Hematopoietic multipotent progenitor cell treated with erythropoietin and hydrocortisone succinate and interleukin-3 and kit ligand, for 8 days (in vitro differentiated cells): ENCODE measurements at places on chromosomes 4 and X.
A peak's percentile ranks its signal among the peaks of the same experiment; 100 is the strongest.

DNA sequence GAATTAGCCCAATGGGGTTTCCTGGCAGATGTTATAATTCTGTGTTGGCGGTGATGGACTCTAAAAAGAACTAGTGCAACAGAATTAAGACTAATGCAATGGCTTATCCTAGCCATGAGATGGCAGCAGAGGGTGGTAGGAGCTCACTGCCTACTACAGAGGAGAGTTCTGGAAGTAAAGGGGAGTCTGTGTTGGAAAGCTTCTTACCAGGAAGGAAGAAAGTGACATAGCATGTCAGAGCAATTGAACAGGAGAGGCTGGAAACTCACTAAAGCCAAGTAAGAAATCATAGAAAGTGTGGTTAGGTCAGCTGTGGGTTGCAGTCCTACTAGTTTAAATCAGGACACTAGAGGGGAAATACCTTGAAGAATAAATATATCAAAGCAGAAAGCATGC, 6.3 kb upstream of the TRPC5OS start:
- DNase-seq, result peak; percentile 20

DNA sequence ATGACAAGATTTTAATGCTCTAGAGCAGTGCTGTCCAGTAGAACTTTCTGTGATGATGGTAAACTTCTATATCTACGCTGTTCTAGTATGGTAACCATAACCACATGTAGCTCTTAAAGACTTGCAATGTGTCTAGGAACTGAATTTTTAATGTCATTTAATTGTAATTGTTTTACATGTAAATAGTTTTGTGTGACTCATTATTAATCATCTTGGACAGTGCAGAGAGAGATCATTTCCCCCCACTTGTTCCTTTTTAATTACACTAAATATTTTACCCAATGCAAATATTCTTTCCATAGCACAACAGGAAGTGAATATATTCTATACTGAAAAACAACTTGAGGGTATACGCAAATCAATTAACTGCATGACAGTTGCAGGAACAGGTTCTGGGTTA, 5.8 kb downstream of the ATG4A start:
- DNase-seq, result no peak

GRCh38 chrX:24167719-24168472, 18.4 kb downstream of the ZFX start:
- DNase-seq, result peak; percentile 19

DNA sequence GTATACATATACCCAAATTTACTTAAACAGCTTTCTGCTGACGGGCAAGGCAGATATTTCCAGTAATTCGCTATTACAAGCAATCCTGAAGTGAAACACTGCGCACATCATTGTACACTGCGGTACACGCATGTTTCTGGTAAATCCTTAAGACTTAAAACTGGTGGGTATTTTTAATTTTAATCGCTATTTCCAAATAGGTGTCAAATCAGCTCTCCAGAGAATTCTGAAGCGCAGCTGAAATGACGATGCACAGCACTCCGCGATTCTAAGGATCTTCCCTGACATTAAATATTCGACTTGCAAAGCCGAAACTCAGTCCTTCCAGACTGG, 361 bp downstream of the TMEM128 start:
- no peak for DNase-seq

- DNase-seq, result peak; percentile 57
Observed at GRCh38 chr4:3037957-3038461, 36.3 kb downstream of the HTT-AS start.

DNA sequence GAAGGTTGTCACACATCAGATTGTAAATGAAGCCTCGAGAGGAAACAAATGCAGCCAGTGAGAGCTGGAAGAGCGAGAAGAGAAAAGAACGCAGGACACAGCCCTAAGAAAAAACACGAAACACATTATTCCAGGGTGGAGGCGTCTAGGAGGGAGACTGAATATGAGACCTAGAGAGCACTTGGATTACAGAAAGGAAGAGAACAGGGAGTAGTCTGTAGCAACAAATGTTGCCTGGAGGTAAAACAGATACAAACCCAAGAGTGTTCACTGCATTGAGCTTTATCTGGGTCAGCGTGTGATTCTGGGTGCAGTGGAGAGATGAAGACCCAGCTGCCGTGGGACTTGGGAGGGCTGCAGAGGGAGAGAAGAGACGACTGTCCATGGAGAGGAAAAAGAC, 50.1 kb upstream of the SETD7 start:
- no peak for DNase-seq

DNA sequence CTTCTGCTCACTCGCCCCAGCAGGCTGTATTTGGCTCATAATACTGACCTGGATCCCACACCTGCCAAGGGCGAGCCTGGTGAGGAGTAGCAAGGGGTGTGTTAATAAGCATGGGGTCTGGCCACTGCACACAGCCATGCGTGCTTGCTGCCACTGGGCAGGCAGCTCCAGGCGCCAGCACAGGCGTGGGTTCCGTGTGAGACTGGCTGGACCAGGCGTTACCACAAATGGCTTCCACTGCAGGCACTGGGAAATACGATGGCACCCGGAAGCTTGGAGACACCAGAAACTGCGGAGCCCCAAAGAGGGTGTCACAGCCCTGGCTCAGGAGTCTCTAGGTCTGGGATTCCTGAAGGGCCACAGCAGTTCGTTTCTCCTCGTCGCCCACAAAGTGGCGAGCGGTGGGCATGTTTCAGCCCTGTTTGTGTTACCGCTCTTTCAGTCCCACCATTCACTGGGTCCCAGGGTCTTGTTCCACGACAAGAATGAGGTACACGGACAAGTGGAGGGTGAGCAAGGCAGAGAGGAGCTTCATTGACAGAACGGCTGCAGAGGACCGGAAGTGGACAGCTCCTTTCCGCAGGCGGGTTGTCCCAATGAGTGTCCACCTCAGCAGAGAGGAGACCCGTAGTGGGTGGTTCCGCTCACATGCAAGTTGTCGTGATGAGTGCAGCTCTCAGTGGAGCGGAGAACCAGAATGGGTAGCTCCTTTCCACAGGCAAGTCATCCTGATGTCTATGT, 428.9 kb downstream of the EPHA5 start:
- no peak for DNase-seq

GRCh38 chrX:5180135-5180741, 1048.4 kb downstream of the NLGN4X start:
- DNase-seq, result no peak

DNA sequence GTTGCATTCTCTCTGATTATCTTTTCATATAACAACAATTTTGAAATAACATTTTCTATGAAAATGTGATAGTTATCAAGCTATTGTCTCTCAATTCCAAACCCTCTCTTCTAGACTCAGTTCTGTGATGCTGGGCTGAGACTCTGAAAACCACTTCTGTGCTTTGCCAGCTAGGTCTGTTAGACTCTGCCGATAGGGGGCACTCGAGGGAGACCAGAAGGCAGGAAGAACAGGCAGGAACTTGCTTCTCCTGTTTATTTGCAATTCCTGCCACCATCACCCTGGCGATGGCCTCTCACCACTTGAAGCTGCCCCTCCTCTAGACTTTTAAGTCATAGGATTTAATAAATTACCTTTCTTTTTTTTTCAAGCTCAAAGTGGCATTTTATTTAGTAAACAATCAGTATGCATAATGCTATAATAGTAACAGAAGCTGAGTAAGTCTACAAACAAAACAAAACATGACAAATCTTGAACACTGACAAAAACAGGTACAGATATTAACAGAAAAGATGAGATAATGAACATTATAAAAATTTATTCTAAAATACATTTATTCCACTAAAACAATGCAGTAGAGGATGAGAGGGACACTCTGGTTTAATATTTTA, 49.7 kb downstream of the RASL11B start:
- DNase-seq, result peak; percentile 80

DNA sequence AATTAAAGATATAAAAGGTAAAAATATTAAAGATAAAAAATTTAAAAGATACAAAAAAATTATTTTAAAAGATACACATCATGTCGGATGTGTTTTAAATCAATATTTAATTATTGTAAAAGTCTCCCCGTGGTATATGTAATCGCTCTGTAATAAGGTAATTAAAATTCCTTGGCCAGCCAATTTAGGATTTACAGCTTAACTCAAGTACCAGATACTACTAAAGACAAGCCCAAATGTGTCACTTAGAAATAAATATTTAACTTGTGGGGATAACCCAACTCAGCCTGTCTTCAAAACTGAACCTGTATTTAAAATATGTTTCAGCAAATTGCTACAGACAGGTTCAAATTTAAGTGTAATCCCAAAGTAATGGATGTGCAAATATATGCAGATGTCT, 56.0 kb downstream of the GPR82 start:
- no peak for DNase-seq

DNA sequence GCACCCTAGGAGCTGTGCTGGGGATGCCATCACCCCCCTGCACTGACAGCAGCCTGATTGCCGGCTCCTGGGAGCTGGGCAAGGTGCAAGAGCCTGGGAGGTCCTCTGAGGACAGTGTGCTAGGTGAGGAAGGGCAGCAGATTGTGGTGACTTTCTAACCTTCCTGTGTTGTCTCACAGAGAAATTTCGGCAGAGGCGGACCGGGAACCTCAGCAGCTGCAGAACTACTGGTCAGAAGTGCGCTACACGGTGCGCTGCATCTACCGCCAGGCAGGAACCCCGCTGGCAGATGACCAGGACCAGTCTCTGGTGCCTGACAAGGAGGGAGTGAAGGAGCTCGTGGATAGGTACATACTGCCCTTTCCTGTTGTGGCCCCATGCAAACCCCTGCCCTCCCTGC, 89.8 kb downstream of the FAM193A start:
- no peak for DNase-seq

GRCh38 chr4:121765971-121766538, 1.1 kb upstream of the SMIM43 start:
- no peak for DNase-seq

GRCh38 chr4:52144372-52144771, 93.3 kb downstream of the SPATA18 start:
- DNase-seq, result no peak

GRCh38 chr4:140012688-140013486, 141.1 kb downstream of the MAML3 start:
- peak; percentile 83 for DNase-seq
